ENCODE measurements at places on chromosomes 12 and 14.

GRCh38 chr14:97021571-97022168 is 224.5 kb downstream of the VRK1 start:
- no peak for DNase-seq

GRCh38 chr14:68695326-68695768 is 97.5 kb downstream of the ZFP36L1 start:
- DNase-seq: no peak

DNA sequence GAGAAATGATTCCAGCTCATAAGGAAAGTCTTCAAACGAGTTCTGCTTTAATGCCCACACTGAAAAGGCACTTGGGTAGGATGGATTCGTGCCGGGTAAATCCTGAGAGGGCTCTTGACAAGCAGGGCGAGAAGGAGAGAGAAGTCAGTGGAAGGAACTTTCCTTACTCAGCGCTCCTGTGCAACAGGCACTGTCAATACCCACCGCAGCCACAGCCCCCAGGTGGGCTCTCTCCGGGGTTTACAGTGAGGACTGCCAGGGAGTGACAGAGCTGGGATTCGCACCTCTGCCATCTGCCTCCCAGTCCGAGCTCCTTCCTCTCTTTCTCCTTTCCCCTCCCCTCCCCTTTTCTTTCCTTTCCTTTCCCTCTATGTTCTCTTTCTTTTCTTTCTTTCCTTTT is 118.7 kb downstream of the BEGAIN start:
- no peak for DNase-seq

DNA sequence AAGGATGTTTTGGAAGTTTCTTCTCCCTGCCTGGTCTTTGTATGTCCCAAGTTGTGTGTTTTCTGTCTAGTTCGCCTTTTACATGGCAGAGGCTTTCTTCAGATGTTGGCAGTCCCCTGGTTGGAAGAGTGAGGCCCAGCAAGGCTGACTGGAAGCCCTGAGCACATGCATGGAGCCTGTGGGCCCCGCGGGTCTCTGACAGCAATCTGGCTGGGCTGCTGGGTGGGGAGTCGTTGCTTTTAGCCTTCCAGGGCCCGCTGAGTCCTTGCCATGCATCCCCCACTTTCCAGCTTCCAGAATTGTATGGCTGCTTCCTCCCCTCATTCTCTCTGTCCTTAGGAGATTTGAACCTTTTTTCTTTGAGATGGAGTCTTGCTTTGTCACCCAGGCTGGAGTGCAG is 25.3 kb downstream of the ANKRD9 start:
- no peak for DNase-seq

- DNase-seq: no peak
Measured at GRCh38 chr12:89844539-89844938, 135.9 kb upstream of the ATP2B1 start.

All from neural crest cell (in vitro differentiated cells).